ENCODE measurements at places on chromosomes 7 and 10.

DNA sequence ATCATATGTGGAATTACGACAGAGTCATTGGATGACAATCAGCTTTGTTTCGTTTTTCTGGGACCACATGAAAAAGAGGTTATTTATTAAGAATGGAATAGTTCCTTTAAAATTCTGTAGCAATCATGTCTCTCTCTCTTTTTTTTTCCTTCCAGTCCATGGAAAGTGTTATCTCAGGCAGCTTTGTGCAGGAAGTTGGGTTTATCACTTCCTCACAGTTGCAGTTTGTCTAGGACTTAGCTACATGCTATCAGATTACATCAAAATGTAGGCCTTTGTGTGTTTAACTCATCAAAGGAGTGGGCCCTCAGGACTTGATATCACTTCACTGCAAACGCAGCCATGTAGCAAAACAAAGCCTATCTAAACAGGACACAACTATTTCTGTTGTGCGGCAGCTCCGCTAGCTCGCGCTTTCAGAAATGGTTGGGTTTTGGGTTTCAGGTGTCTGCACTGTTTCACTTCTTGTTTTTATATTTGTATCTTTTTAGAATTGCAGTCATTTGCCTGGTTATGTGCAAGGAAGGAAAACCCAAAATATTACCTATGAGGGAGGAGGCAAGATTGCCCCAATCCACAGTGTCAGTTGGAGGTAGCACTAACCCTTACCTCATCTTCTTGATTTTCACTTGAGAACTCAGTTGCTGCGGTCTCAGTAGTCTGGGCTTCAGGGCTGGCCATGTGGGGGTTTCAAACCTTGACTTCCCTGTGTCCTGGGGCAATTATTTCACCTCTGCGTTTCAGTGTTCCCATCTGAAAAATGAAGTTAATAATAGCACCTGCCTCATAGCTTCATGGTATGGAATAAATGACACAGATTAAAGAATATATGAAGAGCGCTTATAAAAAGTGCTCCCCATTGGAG is 66.7 kb downstream of the HHEX start:
- no peak for DNase-seq

DNA sequence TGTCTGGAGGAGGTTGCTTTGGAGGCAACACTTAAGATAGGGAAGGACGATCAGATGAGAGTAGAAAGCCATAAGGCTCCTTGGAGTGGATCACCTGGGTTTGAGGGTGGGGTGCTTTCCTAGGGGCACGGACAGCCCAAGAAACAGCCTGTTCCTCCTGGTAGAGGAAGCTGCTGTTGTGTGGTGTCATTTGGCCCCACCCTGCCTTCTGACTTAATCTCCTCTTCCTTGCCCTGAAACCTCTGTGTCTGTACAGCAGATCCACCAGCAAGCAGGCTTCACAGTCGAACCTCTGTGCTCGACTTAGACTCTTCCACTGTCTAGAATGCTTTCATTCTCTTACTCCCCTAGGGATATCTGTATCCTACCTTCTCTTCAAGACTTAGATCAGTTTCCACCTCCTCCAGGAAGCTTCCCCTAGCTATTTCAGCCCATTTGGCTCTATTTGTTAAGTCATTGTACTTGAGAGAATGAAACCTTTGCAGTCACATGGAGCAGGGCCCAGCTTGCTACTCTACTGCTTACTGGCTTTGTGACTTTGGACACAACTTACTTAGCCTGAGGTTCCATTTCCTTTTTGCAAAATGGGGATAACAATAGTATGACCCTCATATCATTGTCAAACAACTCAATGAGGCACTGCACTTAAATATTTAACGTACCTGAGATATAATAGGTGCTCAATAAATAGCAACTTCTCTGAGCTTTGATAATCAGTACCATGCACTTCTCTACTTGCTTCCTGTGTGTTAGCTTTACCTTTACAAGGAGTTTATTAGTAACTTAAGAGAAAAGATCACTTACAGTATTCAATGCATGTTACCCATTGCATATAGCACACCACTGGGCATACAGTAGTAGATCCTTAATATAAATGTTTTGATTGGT is 5.0 kb downstream of the MXI1 start:
- no peak for DNase-seq

GRCh38 chr7:69656077-69656476 is 57.8 kb downstream of the AUTS2 start:
- no peak for DNase-seq

GRCh38 chr7:8201846-8202441 is 60.0 kb downstream of the ICA1 start:
- no peak for DNase-seq

DNA sequence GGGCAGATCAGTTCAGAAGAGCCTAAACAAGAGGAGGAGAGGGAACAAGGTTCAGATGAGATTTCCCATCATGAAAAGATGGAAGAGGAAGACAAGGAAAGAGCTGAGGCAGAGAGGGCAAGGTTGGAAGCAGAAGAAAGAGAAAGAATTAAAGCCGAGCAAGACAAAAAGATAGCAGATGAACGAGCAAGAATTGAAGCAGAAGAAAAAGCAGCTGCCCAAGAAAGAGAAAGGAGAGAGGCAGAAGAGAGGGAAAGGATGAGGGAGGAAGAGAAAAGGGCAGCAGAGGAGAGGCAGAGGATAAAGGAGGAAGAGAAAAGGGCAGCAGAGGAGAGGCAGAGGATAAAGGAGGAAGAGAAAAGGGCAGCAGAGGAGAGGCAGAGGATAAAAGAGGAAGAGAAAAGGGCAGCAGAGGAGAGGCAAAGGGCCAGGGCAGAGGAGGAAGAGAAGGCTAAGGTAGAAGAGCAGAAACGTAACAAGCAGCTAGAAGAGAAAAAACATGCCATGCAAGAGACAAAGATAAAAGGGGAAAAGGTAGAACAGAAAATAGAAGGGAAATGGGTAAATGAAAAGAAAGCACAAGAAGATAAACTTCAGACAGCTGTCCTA is 52.7 kb upstream of the AGBL3 start:
- DNase-seq, result no peak

GRCh38 chr10:98323221-98324164 is 55.5 kb upstream of the LOXL4 start:
- no peak for DNase-seq

GRCh38 chr10:97650726-97651125 is 10.3 kb downstream of the PI4K2A start:
- DNase-seq, result no peak

GRCh38 chr10:18793951-18794350 is 134.7 kb downstream of the ARL5B start:
- no peak for DNase-seq

DNA sequence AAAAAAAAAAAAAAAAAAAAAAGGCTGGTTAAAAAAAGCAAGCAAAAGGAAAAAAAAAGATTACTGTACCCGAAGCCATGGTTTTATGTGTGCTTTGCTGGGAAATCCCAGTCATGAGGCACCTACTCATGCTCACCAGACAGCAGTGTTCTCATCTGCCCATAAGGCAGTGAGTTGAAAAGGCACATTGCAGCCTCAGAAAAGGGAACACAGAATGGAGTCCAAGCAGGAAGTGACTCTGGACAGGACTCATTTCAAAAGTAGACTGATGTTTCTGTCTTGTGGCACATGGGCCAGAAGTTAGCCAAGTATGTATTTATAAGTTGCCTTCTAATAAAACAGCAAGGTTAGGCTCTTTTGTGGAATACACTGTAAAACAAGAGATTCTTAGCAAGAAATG is 40.2 kb downstream of the PDSS1 start:
- DNase-seq, result no peak

- no peak for DNase-seq
Observed at GRCh38 chr7:21867226-21867625, 78.5 kb downstream of the CDCA7L start.

DNA sequence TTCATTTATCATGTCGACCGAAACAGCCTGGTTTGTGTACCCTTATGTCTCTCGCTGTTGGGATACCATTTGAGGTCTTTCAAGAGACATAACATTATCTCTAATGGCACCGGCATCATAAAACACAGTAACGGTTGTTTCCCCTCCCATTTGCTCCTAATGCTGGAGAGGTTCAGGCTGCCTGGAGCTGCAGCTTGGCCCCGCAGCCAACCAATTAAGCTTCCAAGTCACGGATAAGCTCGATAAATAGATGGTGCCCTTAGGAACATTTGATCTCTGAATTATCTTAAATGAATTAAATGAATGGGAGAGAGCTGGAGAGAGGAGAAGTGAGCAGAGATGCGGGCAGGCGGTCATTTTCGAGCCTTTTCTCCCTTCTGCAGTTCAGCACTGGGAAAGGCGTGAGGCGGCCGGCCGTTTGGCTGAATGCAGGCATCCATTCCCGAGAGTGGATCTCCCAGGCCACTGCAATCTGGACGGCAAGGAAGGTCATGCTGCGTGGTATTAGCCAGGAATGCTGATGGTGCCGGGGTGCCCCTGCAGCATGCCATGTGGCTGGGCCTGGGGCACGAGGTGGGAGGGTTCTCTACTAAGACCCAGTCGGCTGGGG is 12.6 kb downstream of the CPA4 start:
- no peak for DNase-seq

GRCh38 chr10:43437141-43437870 is 395 bp downstream of the ZNF487 start:
- DNase-seq, result no peak

DNA sequence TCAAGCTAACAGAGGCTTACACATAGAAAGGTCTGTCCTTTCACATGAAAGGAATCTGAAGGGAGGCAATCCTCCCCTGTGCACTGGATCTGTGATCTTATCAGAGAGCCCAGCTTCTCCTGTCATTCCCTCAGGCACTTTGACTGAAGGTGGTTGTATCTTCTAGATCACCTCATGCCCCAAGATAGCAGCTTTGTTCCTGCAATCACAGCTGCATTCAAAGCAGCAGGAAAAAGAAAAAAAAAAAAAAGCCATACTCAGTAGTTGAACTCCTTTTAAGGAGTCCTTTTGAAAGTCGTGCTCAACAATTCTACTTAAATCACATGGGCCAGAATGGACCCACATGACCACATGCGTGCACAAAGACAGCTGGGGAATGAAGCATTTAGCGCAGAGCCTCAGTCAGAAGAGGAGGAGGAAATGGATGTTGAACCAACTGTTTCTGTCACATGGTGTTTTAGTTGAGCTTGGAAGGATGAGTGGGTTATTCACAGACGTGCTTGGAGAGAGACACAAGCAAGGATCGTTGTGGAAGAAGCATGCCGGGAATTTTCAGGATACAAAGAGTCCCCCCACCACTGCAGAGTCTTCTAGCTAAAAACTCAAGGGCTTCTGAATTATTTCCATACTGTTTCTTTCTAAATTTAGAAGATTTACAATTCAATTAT is 13.0 kb upstream of the PFKP start:
- DNase-seq, result no peak

DNA sequence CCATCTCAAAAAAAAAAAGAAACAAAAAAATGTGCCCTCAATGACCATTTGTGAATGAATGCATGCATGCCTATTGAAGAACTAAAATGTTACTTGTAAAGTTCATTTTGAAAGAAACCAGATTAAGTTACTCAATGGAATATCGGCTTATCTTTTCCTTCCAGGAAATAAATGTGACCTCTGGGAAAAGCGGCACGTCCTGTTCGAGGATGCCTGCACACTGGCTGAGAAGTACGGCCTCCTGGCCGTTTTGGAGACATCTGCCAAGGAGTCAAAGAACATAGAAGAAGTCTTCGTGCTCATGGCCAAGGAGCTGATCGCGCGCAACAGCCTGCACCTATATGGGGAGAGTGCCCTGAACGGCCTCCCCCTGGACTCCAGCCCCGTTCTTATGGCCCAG is 21.9 kb downstream of the RAB19 start:
- DNase-seq, result no peak

- no peak for DNase-seq
Observed at GRCh38 chr10:76903387-76903945, 734.1 kb downstream of the KCNMA1 start.

- no peak for DNase-seq
Observed at GRCh38 chr7:24299192-24299591, 15.2 kb downstream of the NPY start.

- DNase-seq, result no peak
Observed at GRCh38 chr10:3433131-3433530, 260.5 kb upstream of the PITRM1 start.

- DNase-seq, result no peak
Observed at GRCh38 chr7:17016402-17017010, 134.7 kb upstream of the AGR3 start.

DNA sequence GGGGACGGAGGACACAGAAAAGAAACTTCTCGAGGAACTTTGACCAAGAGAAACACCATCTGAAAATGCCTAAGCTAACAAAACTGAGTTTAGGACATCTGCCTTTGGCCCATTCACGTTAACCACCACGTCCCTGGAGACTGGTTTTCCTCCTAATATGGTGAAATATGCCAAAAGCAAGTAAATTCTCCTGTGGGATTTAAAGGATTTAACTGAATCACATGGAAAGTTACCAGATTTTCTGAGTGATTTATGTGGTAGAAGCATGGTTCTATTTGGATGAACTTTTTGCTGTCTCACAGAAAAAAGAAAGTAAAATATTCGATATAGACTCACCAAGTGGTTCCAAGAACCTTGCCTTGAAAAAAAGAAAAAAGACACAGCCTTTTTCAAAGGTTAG is 30.4 kb upstream of the BMPER start:
- no peak for DNase-seq

DNA sequence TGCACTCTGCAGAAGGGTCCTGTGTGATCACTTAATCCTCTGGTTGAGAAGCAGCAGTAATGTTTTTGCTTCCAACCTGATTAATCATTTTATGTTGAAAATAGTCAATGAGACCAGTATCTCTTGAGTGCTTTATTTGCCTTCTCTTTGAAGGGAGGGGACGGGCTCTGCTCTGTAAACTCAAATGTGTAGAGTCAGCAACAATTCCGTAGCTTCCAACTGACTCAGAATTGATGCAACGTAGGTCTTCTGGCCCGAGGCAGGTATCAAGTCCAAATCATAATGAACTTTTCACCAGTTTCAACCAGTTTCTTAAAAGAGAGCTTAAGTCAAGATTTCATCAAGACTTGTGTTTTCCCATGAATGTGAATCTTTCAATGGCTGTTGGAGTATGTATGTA is 26.3 kb downstream of the GUSB start:
- no peak for DNase-seq

DNA sequence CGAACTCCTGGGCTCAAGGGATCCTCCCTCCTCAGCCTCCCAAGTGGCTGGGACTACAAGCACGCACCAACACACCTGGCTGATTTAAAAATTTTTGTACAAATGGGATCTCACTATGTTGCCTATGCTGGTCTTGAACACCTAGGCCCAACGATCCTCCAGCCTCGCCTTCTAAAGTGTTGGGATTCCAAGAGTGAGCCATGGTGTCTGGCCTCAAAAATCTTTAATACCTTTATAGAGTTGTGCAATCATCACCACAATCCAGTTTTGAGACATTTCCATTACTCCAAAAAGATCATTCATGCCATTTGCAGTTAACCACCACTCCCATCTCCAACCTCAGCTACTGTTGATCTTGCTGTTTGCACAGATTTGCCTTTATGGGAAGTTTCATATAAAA is 165.4 kb downstream of the LYZL1 start:
- no peak for DNase-seq
